ENCODE measurements at places on chromosomes 6 and 20. TPM values are rescaled to one million over a fixed set of nuclear protein-coding genes. Genes with fewer than 3 reads are reported as not detected.
A peak's percentile ranks its signal among the peaks of the same experiment; 100 is the strongest.

Gene CRISP2
- not detected for total RNA-seq

Gene LY86
- 1.9 TPM for total RNA-seq

Gene C20orf204
- total RNA-seq, result 0.29 TPM

Gene SMLR1
- not detected for total RNA-seq

Gene SFTA2
- not detected for total RNA-seq

DNA sequence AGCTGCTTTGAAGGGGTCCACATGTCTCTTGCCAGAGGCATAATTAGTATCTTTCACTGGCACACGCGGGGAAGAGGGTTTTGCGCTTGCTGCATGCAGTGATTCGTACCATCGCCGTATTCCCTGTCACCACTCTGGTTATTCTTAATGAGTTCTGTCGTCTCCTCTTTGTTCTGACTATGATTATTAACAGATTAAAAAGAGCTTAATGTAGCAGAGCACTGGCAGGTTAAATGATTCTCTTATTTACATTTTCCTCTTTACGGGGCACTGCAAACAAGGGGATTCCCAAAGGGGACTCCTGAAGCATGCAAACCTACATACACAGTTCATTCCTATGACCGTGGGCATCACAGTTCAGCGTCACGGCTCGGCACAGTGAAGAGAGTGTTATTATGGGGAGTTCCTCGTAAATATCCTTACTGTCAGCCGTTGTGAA lies 204.8 kb downstream of the DTNBP1 start:
- DNase-seq, result no peak

DNA sequence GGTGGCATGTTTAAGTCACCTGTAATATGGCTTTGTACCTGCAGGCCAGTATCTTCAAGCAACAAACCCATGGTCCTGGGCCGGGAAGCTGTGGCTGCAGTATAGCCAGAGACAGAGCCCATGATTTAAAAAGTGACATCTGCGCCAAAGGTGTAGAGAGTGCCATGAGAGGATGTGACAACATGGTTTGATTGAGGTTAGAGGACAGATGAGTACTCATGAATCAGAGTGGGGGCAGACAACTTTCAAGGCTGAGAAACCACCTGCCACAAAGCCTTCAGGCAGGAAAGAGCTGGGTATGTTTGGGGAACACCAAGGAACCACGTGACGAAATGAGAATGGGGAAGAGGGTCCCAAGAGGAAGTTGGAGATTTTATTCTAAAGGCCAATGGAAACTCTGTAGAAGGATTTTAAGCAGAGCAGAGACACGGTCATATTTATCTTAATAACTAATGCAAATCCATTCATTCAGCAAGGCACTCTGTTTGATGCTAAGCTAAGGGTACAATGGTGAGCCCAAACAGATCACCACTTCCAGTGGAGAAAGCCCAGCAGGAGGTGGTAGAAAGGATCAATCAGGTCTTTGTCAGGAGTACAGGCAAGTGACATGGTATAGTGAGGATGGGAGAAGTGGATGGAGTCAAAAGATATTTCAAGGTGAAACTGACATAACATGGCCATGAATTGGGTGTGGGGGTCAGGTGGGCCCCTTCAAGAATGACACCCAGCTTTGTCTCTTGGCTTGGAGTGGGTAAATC lies 3.4 kb upstream of the MICAL1 start:
- no peak for DNase-seq

- no peak for DNase-seq
Observed at GRCh38 chr6:95785785-95786184, 208.4 kb downstream of the MANEA start.

- DNase-seq, result no peak
Observed at GRCh38 chr6:68779366-68779765, 144.3 kb downstream of the ADGRB3 start.

GRCh38 chr20:17507032-17507431 lies 24.1 kb downstream of the BFSP1 start:
- DNase-seq, result no peak

DNA sequence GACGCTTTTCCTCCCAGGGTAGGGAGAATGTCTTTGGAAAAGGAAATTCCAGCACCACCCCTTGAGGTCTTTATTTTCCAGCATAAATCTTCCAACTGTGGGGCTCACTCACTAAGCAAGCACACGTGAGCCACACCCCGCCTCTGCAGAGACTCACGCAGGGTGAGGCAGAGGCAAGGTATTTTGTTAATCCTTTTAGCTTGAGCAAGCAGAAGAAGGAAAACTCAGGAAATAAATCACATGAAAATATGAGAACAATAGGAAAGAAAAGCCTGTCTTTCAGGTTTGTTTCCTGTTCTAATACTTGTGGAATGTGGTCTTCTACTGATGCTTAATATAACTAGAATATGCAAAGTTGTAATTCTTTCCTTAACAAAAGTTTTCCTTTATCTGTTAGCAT lies 4.1 kb upstream of the PHACTR2 start:
- DNase-seq, result peak; percentile 28

Measured in left cardiac atrium (tissue), 4 donors.